GM13977 (cell line): ENCODE measurements at places on chromosomes 3 and 15.

DNA sequence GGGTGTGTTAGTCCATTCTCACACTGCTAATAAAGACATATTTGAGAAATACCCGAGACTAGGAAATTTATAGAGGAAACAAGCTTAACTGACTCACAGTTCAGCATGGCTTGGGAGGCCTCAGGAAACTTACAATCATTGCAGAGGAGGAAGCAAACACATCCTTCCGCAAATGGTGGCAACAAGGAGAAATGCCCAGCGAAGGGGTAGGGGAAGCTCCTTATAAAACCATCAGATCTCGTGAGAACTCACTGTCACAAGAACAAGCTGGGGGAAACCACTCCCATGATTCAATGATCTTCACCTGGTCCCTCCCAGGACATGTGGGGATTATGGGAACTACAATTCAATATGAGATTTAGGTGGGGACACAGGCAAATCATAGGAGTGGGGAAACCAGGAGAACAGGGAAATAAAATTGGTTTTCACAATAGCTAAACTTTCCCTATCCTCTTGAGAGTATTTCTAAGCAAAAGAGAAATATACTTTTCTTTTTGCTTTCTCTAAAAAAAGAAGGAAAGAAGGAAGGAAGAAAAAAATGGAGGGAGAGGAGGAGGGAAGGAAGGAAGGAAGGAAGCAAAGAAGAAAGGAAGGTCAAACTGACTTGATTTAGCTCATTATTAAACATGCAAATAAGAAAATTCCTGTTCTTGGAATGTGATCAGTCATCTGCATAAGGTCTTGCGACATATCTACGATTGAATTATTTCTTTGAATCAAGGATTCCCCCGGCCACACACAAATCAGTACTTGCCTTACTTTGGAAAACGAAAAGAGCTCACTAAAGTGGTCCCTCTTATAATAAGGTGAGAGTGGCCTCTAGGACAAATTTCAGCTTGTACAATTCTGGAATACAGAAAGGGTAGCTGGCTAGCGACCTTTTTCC lies 75.2 kb downstream of the LIPC start:
- DNase-seq: no peak

GRCh38 chr3:34399401-34399800 lies 601.0 kb downstream of the PDCD6IP start:
- no peak for DNase-seq

GRCh38 chr3:6216135-6217026 lies 644.5 kb upstream of the GRM7 start:
- DNase-seq: no peak

DNA sequence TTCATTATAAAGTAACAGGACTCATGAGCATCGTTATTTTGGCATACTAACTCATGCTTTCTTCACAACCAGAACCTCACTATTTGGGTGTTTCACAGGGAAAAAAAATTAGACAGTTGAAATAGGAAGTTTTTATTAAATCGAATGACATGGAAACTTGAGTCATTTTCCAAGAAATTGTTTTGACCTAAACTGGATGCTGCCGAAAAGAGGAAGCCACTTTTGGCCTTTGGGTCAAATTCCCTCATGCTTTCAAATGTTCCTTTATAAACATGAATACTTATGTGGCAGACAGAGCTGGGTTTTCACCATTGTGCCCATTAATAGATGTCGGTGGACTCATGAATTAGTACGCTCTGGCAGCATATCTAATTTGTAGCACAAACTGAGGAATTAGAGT lies 224.9 kb downstream of the MCTP2 start:
- DNase-seq: no peak

DNA sequence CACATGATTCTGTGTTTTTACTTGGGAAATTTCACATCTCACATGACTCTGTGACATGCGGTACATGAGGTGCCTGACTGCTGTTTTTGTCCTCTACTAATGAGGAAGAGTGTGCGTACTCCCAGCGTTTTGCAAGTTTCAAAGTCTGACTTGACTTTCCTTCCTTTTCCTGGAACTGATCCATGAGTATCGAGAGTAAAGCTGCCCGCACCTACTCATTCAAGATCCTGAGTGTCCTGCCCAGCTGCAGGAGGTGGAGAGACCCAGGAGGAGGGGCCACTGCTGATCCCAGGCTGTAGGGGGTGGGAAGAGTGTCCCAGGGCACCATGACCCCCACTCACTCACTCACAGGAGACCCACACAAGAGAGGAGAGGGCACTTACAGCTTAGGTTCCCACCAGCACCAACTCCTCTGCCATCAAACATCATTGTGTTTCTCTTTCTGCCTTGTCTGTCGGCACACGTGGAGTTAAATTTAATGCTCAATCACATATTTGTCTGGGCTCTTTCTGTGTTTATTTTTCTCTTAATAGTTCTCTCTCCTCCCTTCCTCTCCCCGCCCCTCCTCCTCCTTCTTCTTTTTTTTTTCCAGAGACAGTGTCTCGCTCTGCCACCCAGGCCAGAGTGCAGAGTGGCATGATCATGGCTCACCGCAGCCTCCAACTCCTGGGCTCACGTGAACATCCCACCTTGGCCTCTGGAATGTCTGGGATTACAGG lies 1.4 kb downstream of the CCR5AS start:
- DNase-seq: no peak

GRCh38 chr3:28674212-28674611 lies 325.6 kb upstream of the AZI2 start:
- no peak for DNase-seq

- DNase-seq: no peak
These were observed 33.9 kb upstream of the CDIN1 start for GRCh38 chr15:36545467-36545992.

DNA sequence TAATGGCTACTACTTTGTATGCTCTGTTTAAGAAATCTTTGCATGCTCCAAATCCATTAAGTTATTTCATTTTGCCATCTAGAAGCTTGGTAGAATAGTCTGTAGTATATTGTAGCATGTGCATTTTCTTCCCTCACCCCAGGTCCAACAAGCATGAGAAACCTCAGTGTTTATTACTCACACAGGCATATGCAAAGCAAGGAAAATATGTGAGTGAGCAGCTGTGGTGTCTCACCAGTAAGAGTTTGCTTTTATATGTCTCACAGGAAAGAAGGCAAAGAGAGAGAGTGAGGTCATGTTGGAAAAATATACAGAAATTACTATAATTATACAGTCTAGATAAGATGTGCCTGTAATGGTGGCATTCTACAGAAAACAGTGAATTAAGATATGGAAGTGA lies 312.5 kb downstream of the C3orf38 start:
- no peak for DNase-seq

GRCh38 chr3:87607234-87607633 lies 330.9 kb upstream of the POU1F1 start:
- DNase-seq: no peak

- no peak for DNase-seq
These were observed 408.5 kb downstream of the MFSD1 start for GRCh38 chr3:159210336-159210735.

DNA sequence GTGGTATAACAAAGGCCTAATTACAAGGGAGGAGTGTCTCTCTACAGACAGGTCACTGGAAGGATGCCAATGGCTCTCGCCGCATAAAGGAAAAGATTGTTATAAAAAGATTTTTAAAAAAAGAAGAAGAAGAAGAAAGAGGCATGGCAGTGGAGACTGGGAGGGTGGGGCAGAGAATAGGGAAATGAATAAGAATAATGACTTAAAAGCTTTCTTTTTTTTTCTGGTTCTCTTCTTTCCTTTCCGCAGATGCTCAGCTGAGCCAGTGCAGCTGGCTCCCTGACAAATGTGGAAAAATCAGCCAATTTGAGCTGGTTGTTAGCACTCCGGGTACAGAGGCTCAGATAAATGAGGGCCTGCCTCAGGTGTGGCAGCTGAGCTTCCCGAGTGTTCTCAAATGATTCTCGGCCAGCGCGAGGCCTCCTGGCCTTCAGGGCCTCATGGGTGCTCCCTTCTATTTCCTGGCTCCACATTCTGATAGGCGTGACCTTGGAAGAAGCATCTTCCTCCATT lies 234.1 kb downstream of the RORA start:
- no peak for DNase-seq

DNA sequence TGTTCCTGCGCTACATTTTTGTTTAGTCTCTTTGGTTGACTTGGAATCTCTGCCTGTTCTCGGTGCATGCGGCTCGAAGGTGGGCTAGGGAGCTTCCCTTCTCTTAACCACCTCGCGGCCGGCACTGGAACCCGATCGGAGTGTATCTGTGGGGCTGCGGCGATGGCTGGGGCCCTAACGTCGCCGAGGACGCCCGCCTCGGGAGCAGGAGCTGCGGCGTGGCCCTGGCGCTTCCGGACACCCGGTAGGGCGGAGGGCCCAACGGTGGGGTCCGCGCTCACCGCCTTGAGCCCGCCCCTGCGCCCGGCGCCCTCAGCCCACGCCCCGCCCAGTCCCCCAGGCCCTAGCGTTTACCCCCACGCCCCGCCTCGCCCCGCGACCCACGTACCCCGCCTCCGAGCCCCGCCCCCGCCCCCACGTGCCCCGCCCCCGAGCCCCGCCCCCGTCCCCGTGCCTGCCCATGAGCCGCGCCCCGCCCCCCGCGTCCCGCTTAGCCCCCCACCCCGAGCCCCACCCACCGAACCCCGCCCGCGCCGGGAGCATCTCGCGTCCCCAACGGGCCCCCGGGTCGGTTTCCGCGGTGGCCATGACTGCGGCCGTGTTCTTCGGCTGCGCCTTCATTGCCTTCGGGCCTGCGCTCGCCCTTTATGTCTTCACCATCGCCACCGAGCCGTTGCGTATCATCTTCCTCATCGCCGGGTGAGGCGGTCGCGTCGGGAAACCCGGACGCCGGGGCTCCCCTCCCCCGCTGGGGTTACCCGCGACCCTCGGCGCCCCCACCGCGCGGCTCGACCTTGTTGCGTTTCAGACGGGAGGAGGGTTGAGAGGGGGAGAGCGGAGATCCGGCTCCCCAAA lies at the start of gene APH1B:
TSS of gene APH1B (plus strand) at position 568 of the 855 bp plus-strand sequence. CDS start at position 587, 19 bp downstream.
- peak; percentile 89 for DNase-seq

DNA sequence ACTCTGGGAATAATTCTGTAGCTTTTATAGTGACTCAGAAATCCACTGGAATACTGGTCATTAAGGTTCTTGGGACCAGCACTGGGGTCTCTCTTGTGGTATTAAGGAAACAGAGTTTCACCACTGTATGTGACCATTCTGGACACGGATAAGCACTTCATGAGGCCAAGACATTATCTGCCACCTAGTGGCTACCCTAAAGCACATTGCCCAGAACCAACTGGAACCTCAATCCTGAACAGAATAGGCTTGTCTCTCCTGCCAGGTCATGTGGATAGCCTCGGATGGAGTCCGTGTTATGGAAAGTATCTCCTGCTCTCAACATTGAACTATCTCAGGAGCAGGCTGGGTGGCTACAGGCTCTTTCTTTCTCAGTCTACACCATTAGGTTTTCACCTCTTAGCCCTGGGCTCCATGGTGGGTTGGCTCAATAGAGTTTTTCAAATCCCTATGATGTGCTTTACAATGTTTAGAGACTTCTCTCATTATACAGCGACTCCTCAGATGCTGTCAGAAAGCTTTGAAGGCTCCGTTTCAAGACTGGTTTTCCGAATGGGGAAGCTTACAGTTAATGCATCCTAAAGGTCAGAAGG lies 167.6 kb upstream of the ST8SIA2 start:
- peak; percentile 15 for DNase-seq

- no peak for DNase-seq
These were observed 19.7 kb downstream of the B3GNT5 start for GRCh38 chr3:183272791-183273190.
